OCI-M1 (cell line): ENCODE measurements at places on chromosomes 6 and 20.

GRCh38 chr6:85641522-85641896 lies 1.2 kb downstream of the SYNCRIP start:
- DNase-seq: peak; percentile 53

- no peak for DNase-seq
These were observed 222.0 kb downstream of the KHDC1L start for GRCh38 chr6:73003302-73003701.

- no peak for DNase-seq
These were observed 22.2 kb upstream of the MYL9 start for GRCh38 chr20:36519012-36519719.

DNA sequence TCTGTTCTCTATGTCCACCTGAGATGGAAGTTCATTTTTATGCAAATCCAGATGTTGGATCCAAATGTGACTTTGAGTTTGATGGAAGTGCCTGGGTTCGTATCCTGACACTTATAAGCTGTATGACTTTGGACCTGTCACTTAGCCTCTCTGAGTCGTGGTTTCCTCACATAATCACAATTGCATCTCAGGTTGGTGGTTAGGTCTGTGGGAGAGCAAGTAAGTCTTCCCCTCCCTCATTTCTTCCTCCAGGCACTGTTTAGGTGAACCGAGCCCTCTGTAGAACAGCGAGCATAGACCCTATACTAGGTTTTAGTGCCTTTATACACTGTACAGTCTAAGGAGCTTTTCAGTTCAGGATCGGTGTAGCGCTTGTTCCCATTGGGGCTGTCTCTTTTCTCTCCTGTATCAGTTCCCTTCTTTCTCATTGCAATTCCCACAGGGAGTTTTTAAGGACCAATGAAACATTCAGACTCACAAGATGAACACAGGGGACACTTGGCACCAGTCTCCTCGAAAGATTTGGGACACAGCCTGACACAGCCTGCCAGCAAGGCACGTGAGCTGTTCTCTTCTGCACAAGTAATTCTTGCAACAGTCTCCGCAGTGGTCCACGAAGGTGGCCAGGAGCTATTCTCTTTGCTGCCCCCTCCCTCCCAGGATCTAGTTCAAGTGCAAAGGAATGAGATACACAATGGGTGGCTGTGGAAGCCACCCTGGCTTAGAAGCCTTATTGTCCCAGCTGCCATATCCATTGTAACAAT lies 11.8 kb downstream of the TOX2 start:
- DNase-seq: no peak

- DNase-seq: no peak
These were observed 102.8 kb downstream of the PREP start for GRCh38 chr6:105300090-105300489.

- peak; percentile 13 for DNase-seq
These were observed 10.9 kb upstream of the SLC22A7 start for GRCh38 chr6:43286980-43287716.

- DNase-seq: no peak
These were observed 117.8 kb downstream of the ZDHHC14 start for GRCh38 chr6:157498817-157499216.

GRCh38 chr6:107603006-107603370 lies 113.1 kb downstream of the SOBP start:
- no peak for DNase-seq

DNA sequence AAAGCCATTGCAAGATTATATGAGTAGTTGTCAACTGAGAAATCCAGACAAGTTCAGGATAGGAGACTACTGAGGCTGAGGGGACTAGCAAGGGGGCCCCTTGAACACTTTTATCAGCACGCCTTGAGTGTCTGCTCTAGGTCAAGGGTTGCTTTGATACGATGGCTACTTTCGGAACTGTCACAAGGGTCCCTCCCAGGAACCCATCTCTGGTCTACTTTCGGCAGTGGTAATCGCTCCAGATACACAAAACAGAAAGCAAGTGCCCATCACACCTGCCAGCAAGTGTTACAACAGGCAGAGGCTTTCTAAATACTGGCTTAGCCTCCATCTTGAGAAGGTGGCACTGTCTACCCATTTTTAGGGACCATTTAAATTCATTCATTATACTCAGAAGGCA lies 61.1 kb downstream of the GJA10 start:
- no peak for DNase-seq

- no peak for DNase-seq
These were observed 26.3 kb upstream of the APMAP start for GRCh38 chr20:25018841-25019240.

- no peak for DNase-seq
These were observed 41.8 kb downstream of the SF3B5 start for GRCh38 chr6:144053601-144054000.

- no peak for DNase-seq
These were observed at the start of gene NR2E1 for GRCh38 chr6:108165714-108166663. TSS of gene NR2E1 (plus strand) at chr6:108166022. CDS start at chr6:108166766, 744 bp downstream.

- DNase-seq: no peak
These were observed 207.9 kb downstream of the GMPR start for GRCh38 chr6:16446273-16446672.

GRCh38 chr6:124303971-124304370 lies 500.3 kb downstream of the NKAIN2 start:
- no peak for DNase-seq

DNA sequence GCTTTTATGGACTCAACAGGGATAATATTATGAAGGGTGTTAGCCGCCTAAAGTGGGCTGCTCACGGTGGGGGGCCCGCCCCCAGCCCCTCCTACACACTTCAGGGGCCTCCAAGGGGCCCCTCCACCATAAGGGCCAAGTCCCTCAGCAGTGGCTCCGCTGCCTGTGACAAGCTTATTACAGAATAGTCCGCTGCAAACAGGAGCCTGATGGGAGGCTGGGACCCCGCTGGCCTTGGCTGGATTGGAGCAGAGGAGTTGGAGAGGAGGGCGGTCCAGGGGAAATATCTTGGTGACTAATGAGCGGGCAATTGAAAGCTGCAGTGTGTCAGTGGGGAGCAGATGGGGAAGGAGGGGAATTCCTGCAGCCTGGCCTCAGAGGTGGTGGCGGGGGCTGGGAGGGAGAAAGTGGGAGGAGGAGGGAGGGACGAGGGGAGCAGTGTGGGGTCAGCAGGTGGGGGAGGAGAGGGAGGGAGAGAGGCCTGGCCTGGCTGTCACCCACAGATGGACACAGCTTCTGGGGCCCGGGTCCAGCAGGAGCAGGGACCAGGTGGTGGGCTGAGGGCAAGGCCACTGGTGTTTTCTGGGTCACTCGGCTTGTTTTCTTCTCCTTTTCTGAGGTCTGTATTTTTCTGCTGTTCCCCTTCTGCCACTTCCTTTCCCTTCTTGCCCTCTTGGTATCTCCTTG lies 57.6 kb upstream of the FOXP4 start:
- DNase-seq: no peak

GRCh38 chr6:26270903-26271667 lies 93.9 kb upstream of the BTN3A2 start:
- DNase-seq: peak; percentile 99

DNA sequence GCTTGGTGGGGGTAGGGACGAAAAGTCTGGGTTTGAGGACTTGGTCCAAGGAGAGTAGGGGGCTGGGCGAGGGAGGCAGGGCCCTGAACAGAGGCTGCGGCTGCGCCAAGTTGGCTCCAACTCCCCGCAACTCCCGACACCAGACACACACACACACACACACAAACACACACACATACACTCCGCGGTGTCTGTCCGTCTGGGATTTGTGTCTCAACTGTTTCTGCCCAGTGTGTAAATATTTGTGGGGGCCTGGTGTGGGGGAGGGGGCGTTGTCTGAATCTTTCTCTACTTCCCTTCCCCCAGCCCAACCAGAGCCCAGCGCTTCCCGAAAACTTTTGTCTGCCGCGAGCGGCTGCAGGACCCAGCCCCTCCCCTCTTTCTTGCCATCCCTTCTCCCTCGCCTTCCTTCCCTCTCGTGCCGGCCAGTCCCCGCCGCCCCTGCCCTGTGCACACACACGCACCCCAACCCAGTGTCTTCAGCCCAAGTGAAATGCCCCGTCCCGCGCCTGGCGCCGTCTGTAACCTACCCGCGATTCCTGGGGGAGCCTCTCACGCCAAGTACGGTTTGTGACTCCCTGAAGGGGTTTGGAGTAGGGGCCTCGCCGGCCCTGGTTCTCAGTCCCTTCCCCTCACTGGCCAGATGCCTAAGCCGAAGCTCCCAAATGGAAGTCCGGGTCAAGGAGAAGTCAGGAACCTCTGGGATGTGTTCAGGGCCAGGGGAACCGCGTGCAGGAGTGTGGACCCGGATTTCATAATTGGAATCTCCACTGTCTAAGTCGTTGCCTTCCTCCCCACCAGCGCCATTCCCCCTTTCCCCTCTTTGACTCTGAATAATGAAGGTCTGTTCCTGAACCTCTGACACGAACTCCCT lies 904 bp downstream of the MDFI start:
- DNase-seq: no peak

- peak; percentile 90 for DNase-seq
These were observed 39.3 kb upstream of the OSTM1 start for GRCh38 chr6:108113557-108114519.

GRCh38 chr6:112362812-112363570 lies 15.9 kb downstream of the RFPL4B start:
- no peak for DNase-seq

DNA sequence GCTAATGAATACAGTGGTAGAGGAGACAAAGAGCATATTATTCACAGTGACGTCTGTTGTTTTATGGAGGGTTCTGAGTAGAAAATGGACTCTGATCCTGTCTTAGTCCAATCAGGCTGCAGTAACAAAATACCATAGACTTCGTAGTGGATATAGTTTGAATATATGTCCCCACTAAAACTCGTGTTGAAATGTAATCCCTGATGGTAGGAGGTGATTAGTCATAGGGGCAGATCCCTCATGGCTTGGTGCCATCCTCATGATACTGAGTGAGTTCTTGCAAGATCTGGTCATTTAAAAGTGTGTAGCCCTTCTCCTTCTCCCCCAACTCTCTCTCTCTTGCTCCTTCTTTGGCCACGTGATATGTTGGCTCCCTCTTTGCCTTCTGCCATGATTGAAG lies 82.5 kb downstream of the CD83 start:
- DNase-seq: no peak

- no peak for DNase-seq
These were observed 44.0 kb upstream of the RNGTT start for GRCh38 chr6:89007209-89008000.

DNA sequence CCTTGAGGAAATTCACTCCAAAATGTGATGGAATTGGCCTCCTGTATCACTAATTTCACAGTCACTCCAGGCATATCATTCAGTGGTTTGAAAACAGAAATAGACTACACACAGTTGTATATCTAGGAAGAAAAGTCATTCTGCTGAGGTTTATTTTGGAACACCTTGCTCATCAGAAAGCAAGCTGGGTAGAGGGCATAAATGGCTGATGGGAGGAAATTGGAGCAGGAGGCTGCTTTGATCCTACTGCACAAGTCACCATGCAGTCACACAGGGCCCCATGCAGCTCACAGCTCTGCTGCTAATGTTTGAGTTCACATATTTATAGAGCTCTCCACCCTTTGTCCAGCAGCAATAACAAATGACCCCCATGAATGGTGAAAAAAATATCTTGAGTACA lies 12.3 kb downstream of the NHLRC1 start:
- DNase-seq: no peak

GRCh38 chr6:45082091-45082490 lies 246.0 kb upstream of the RUNX2 start:
- DNase-seq: no peak

- peak; percentile 63 for DNase-seq
These were observed 8.8 kb downstream of the DUSP15 start for GRCh38 chr20:31861385-31862156.

DNA sequence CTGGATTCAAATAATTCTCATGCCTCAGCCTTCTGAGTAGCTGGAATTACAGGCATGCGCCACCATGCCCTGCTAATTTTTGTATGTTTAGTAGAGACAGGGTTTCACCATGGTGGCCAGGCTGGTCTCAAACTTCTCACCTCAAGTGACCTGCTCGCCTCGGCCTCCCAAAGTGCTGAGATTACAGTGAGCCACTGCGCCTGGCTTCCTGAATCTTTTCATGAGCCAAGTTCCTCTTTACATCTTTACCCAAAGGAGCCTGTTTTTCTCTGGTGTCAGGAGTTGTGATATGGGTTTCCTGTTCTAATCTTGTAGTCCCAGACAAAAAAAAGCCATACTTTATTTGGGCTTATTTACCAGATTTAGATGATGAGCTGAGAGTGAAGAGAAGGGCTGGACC lies 34.4 kb downstream of the PCNA start:
- DNase-seq: peak; percentile 49

GRCh38 chr6:144265061-144265357 lies 20.1 kb upstream of the UTRN start:
- no peak for DNase-seq

DNA sequence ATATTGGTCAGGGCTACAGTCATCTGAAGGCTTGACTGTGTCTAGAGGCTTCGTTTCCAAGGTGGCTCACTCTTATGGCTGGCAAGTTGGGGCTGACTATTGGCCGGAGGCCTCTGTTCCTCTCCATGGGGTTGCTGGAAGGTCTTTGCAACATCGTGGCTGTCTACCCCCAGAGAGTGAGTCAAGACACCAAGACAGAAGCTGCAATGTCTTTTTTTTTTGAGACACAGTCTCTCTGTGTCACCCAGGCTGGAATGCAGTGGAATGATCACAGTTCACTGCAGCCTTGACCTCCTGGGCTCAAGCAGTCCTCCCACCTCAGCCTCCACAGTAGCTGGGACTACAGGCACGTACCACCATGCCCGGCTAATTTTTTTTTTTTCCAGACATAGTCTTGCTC lies 29.4 kb upstream of the KIF3B start:
- DNase-seq: no peak

- no peak for DNase-seq
These were observed 11.7 kb upstream of the SIRPG start for GRCh38 chr20:1669304-1669703.
